Activated T-helper 1 cell treated with Interleukin-2 at 50 U/mL for 16 hours (primary cell): ENCODE measurements at places on chromosomes 1 and 21.

DNA sequence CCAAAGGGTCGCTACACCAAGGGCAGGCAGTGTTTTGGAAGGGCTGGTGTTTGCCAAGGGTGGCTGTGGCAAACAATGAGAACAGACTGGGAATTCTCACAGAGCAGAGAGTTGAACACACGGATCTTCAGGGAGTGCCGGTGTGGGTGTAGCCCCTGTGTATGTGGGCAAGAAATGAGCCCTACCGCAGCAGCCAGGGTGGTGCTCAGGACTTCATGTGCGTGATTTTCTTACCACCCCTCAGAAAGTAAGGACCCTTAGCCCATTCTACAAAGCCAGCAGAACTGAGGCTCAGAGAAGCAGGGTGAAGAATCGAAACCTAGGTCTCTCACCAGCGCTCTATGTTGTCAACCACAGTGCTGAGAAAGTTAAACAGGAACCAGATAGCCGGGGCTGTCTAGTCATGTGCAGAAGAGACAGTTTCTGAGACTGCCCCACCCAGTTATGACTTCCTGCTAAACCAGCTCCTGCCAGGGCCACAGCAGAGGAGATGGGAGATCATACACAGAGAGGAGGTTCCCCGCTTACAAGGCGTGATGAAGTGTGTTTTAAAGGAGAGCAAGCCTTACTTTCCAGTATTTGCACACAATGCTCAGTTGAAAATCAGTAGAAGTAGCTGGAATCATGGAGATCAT lies 21.9 kb upstream of the MORC3 start:
- peak; percentile 60 for DNase-seq

GRCh38 chr1:61227857-61228550 lies 145.6 kb downstream of the NFIA start:
- no peak for DNase-seq

DNA sequence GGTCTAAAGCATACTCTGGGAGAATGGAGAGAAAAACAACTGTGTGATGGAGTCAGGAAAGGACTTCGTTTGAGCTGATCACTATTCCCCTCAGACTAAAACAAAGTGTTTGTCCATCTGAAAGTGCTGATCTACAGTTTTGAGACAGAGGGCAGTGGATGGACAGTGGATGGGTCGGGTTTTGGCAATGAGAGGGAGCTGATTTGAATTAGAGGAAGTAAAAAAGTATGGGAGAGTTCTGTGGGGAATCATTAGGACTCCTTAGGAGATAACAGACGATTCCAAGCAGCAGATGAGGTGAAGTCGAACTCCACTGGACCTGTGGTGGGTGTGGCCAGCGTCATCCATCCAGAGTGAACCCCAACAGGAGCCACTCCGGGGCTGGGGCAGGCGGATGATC lies 62.3 kb downstream of the PTGS2 start:
- no peak for DNase-seq

- no peak for DNase-seq
Observed at GRCh38 chr1:62991152-62991551, 207.2 kb downstream of the ATG4C start.

- peak; percentile 1 for DNase-seq
Observed at GRCh38 chr1:166884040-166884642, 8.1 kb upstream of the TADA1 start.

DNA sequence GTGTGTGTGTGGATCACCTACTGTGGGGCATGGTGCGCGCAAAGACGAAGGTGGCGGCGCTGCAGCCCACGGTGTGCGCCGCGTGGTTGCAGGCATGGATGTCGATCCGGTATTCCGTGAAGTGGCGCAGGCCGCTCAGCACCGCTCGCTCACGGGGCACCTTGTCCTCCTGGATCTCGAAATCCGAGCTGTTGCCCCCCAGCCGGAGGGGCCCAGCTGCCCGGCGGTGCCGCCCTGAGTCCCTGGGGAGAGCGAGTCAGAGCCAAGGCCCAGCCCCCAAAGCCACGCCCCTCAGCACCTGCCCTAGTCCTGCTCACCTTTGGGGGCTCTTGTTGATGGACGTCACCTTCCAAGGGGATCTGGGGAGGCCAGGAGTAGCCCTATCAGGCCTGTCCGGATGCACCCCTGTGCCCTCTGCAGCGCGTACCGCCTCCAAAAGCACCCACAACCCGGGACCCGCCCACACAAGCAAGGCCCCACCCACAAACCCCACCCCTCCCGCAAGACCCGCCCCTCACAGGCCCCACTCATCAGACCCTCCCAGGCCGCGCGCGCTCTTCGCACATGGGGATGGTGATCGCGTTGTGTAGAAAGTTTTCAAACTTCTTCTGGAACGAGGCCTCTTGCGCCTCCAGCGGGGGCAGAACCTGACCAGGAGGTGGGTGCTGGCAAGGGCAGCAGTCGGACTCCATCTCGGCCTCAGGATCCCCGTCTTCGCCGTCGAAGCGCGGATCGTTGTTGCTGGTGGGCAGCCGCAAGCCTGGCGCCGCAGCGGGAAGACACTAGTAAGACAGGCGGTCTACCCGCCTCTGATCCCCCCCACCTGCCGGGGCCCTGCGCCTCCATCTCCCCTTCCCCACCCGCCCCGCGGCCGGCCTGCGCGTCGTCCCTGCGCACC lies 13.6 kb downstream of the INSRR start:
- DNase-seq, result no peak

- DNase-seq, result no peak
Observed at GRCh38 chr1:186763107-186763506, 65.6 kb upstream of the PLA2G4A start.

DNA sequence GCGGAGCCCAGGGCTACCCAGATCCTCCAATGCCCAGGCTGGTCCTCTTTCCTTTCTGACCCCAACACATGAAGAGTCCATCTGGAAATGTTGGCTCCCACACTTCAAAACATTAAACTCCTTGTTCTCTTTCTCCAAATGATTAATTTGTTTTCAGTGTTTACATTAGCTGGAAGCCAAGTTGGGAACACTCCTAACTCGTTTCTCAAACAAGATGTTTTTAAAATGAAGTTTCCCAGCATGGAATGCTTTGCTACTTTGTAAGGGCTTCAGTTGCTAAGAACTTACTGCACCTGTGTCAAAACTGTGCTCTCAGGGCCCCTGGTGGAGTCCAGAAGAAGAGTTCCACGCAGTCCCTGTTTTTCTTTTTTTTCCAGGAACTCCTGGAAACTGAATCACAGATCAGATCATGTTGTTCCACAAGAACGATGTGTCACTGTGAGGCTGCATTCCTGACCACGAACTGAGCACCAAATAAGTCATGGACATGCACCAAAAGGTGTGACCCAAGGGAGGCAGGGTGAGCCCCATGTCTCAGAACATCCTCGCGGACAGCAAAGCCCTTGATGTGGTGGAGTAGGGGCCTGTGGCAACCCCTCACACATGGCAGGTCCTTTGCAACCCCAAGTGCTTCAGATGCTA lies 257.3 kb downstream of the KCNJ6 start:
- no peak for DNase-seq

DNA sequence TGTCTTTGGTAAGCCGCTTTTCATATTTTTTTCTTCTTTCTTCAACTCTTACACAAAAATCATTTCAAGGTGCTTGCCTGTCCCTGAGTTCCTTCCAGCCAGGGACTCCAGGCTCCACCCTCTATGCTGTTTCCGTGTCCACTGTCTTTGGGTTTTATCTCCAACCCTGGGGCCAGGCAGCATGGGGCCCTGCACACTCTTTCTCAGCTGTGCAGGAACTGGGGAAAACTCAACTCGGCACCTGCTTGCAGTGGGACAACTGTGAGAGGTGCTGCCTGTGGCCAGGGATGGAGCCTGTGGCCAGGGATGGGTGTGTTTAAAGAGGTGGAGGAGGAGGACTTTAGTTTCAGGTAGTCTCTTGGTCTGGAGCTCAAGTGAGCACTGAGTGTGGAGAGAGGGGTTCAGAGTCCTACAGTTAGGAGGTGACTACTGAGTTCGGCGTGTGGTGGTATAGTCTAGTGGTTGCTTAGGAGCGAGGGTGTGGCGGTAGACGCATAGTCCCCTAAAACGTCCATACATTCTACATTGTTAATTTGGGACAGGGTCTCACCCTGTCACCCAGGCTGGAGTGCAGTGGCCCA lies 13.4 kb downstream of the TNFRSF8 start:
- DNase-seq, result no peak

DNA sequence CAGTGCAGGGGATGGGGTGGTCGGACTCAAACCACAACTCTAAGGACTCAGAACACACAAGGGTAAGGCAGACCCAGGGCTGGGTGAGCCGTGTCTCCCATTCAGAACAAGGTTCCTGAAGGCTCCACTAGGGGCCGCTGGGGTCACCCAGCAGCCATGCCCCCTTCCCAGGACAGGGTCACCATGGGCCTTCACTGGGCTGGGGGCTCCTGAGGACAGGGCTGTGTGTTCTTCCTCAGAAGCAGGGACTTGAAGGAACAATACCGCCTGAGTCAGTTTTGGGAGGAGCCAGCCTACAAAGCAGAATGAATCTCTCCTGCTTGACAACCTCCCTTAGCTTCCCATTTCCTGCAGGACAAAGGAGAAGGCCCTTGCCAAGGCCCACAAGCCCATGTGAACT lies 15.4 kb downstream of the RIMS3 start:
- no peak for DNase-seq

DNA sequence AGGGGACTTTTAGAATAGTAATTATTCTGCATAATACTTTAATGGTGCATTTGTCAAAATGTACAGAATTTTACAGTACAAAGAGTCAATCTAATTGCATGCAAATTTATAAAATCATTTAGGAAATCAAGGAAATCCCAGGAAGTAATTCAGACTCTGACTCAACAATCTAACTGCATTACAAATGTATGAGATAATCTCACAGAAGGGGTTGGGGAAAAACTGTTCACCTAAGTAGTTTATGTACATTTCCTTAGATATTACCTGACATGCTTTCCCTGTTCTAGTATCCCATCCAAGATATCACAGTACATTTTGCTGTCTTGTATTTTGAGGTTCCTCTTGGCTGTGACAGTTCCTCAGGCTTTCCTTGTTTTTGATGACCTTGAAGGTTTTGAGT lies 4.7 kb downstream of the CRB1 start:
- no peak for DNase-seq

DNA sequence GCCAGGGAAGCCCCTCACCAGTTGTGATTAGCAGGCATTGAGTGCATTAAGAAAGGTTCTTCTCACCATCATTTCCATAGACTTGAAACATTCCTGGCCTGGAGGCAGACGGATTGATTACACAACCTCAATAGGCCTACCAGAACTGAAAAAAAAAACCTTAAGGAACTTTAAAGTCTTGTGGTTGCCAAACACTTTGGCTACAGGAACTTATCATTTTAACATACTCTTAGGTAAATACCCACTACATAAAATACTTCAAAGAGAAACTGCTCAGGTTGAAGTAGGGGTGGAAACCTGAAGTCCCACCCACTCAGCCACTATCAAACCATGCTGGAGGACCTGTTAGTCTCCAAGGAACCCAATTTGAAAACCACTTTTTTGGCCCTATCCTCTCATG lies 22.4 kb upstream of the HMGB4 start:
- DNase-seq, result no peak

- DNase-seq, result no peak
Observed at GRCh38 chr1:79827446-79827845, 820.9 kb upstream of the ADGRL4 start.

- no peak for DNase-seq
Observed at GRCh38 chr1:86648255-86648654, 56.1 kb upstream of the SH3GLB1 start.
